ENCODE measurements at places on chromosomes 3 and 15. TPM values are rescaled to one million over a fixed set of nuclear protein-coding genes. Genes with fewer than 3 reads are reported as not detected.
A peak's percentile ranks its signal among the peaks of the same experiment; 100 is the strongest.

The IL17RB gene
- not detected for total RNA-seq

The ATOSA gene
- 4.0 TPM for total RNA-seq

The PROK2 gene
- total RNA-seq, result not detected

The FOXL2 gene
- not detected for total RNA-seq

The AMT gene
- total RNA-seq, result 0.85 TPM

The C2CD4A gene
- total RNA-seq, result not detected

The BBS4 gene
- 18.5 TPM for total RNA-seq

The NPAP1 gene
- total RNA-seq, result not detected

GRCh38 chr3:196941729-196942225 is 551 bp downstream of the NCBP2 start:
- DNase-seq, result no peak

DNA sequence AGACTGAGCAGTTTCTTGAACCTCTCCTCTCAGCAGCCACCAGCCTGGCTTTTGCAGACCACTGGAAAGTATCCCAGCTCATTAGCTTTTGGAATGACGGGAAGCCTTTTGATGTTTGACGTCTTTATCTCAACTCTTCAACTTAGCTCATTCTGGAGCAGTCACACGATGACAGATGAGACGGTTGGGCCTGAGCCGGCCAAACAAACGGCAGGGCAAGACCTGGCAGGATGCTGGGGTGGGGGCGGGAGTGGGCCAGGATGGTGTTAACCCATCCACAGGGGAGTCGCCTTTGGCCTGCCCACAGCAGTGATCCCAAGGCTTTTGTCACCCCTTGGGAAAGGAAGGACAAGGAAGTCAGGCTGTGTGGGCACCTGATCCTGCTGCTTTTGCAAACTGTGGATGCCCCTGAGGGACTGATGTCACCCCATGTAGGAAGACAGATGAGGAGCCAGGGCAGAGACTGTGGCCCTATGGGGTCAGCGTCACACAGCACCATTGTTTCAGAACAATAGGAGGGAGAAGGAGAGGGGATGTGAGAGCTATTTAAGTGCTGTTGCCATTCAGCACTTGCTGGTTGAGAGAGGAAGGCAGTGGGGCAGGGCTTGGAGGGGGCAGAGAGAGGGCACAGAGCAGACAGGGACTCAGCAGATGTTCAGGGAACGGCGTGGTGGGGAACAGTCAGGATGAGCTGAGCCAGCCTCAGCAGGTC is 121.9 kb upstream of the CTDSPL start:
- DNase-seq, result no peak

DNA sequence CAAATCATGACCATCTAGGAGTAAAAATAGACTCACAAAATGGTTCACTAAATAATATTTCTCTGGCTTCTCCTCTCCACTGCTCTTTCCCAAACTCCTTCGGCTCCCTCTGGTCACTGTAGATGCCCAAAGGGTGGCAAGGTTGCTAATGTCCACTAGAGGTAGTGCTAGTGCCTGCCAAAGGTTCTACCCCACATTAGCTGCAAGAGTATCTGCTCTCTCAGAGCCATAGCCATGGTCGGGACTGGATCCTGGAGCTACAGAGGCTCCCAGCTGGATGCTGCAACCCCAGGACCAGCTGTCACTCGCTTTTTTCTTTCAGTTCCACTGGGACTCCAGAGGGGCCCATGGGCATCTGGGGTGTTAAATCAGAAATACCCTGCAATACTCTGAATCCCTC is 8.5 kb downstream of the HTR3D start:
- peak; percentile 63 for DNase-seq

DNA sequence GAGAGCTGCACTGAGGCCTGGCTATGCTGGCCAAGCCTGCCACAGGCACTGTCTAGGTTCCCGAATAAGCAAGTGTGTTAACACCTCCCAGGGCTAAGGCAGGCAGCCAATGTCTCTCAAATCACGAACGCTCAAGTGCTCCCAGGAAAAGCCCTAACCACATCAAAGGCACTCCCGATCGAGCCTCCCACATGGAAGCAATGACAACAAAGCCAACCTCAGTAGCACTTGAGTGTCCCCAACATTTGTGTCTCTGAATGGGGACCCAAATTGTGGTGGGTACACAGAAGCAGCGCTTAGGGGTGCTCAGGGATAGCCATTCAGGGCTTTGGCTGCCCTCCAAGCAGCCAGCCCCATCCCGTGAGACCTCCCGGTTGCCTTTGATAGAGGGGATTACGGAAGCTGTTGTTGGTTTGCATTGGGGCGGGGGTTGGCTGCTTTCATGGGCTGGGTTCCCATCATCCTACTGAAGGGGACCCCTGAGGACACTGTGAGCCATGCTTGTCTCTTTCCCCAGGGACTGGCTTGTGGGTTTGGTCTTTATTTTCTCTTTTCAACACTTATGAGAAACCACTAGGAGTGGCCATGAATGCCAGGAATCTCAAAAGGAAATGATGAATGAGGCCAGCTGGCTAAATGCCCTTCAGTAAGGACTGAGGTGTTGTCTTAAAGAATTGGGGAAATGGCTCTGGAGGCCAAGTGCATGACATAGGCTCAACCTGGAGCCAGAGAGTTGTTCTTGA is 234.1 kb upstream of the FEZF2 start:
- peak; percentile 57 for DNase-seq

DNA sequence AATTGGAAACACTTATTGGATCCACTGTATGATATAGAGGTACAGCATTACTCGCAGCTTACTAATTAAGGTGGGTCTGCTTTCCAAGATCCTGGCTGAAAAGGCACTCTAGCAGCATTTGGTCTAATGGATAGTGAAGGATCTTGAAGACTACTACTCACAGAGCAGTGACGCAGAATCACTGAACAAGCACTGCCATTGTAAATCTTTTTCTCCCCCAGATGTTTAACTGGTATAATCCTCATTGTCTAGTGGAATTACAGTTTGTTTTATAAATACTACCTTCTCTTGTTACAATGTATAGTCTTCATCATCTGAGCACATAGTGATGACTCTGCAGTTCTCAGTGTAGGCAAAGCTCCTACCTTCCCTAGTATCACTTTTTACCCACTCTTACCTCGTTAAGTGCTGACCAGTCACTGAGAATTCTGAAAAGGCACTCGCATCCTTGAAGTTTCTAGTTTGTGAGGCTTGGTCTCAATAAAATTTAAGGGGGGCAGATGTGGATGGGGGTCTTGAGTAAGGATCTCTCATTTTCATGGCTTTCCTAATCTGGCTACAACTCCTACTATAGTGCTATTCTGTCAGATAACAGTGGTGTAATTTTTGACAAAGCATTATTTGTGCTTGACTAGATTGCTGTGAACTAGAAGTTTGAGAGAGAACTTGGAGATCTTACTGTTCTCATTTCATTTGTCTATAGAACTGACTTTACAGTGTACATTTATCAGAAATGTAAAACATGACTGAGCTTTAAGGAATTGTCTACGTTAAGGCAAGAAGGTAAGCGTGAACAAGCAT is 23.2 kb downstream of the MAPK6 start:
- no peak for DNase-seq

GRCh38 chr15:57146506-57147201 is 228.2 kb downstream of the TCF12 start:
- peak; percentile 51 for DNase-seq

- no peak for DNase-seq
Measured at GRCh38 chr3:49412632-49413337, 562 bp downstream of the TCTA start.

DNA sequence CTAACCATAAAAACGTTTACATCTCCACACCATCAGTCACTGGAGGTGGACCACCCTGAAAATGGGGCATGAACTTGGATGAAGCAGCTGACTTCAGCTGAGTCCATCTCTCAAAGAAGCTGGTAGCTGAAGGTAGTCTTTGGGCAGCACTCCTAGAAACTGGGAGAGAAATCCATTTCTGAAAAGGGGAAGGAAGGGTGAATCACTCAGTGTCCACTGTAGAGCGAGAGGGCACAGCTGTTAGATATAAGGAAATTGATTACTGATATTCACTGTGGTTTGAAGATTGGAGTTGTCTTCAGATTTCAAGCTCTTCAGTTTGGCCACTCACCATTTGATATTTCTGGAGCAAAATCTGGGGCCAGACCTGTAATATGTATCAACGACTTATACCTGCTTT is 499.0 kb upstream of the UBE2E2 start:
- DNase-seq, result no peak

- DNase-seq, result no peak
Measured at GRCh38 chr15:47644722-47645121, 72.6 kb upstream of the SEMA6D start.

- DNase-seq, result no peak
Measured at GRCh38 chr3:79362571-79363270, 405.1 kb downstream of the ROBO1 start.

GRCh38 chr3:8438507-8439079 is 63.0 kb upstream of the LMCD1 start:
- DNase-seq, result no peak

- DNase-seq, result no peak
Measured at GRCh38 chr3:169591983-169592644, 71.4 kb downstream of the MECOM start.

DNA sequence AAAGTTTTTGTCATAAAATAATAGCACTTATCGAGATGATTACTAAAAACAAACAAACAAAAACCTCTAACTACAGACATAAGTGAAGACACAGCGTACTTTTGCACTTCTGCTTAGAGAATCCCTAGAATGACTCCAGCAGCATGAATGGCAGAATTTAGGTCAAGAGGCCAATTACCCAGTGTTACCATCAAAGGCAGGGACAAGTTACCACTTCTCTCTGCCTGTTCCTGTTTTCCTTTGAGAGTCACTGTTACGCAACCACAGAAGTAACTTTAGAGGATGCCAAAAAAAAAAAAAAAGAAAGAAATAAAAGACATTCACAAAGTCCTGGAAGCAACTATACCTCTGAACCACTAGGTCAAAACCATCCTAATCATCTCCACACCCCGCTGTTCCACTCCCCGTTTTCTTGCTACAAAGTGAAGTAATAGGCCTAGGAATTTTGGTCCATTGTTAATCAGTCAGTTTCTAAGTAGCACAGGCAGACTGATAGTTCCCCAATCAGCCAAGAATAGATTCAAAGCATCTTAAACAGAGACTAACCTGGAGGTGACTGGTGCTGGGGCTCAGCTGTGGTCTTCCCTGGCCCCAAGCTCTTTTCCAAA is 41.9 kb downstream of the FMN1 start:
- no peak for DNase-seq

DNA sequence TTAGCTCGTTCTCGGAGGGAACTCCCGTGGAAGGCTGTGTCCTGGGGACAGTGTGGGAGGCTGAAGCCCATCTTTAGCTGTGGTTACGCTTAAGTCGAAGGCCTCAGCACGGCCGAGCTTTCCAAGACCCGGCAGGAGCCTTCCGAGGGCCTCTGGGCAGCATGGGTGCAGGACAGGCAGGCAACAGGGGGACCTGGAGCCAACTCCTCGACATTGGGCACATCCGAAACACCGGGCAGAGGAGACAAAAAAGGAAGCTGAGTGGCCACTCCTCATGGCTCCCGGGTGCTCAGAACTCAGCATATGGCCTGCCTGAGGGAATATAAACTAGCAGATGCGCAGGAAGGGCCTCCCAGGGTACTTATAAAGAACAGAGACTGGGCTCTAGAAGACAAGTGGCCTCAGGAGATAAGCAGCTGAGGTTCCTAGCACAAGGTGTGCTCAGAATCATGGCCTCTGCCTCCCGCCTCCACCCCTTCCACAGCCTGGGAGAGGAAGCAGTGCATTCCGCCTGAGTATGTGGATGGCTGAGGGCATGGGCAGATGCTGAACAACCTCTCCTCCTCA is 34.1 kb downstream of the ABTB1 start:
- DNase-seq, result no peak

- DNase-seq, result no peak
Measured at GRCh38 chr15:98381446-98381845, 266.9 kb upstream of the IGF1R start.

Data from SJSA1 (cell line).